Lung (tissue), 17 donors: ENCODE measurements at places on chromosomes 13 and 19. TPM values are rescaled to one million over a fixed set of nuclear protein-coding genes. Genes with fewer than 3 reads are reported as not detected.

The IGFL1 gene
- not detected for polyA plus RNA-seq

The STRN4 gene
- 86.6 TPM for polyA plus RNA-seq

The WTIP gene
- 12.8 TPM for polyA plus RNA-seq

The C1QTNF9B gene
- polyA plus RNA-seq: not detected

The ZNF415 gene
- polyA plus RNA-seq: 3.1 TPM

The ARMC6 gene
- 31.2 TPM for polyA plus RNA-seq

The APOC4 gene
- polyA plus RNA-seq: 0.98 TPM

The OR1M1 gene
- polyA plus RNA-seq: 0.02 TPM

The SLC10A2 gene
- not detected for polyA plus RNA-seq

The MIPEP gene
- 35.1 TPM for polyA plus RNA-seq

The ZNF729 gene
- not detected for polyA plus RNA-seq

The SLC25A41 gene
- polyA plus RNA-seq: 0.43 TPM

The CATSPERD gene
- polyA plus RNA-seq: 8.4 TPM

The PMIS2 gene
- polyA plus RNA-seq: not detected

The APLP1 gene
- 6.5 TPM for polyA plus RNA-seq

- DNase-seq: peak; percentile 76
Measured at GRCh38 chr13:76160961-76161925, 525.1 kb downstream of the LMO7 start.

DNA sequence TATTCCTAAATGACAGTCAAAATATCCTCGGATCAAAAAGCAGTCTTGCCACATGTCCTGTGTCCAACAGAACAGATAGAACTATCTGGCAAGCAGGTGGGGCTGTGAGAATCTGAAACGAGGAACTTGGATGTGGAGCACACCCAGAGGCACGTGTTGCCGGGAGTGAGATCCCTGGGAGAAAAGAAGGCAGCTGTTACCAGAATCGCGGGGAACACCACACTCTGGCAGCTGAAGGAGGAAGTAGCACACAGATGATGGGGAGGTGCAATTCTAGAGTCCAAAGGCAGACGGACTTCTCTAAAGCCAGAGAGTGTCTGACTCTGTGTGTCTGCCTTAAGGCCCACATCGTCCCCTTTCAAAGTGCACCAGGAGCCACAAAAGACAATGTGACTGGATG lies 22.3 kb downstream of the SLC7A1 start:
- no peak for DNase-seq

- DNase-seq: peak; percentile 65
Measured at GRCh38 chr13:41458187-41458760, 924 bp downstream of the RGCC start.

GRCh38 chr19:18284712-18285360 lies 3.4 kb upstream of the JUND start:
- no peak for DNase-seq

DNA sequence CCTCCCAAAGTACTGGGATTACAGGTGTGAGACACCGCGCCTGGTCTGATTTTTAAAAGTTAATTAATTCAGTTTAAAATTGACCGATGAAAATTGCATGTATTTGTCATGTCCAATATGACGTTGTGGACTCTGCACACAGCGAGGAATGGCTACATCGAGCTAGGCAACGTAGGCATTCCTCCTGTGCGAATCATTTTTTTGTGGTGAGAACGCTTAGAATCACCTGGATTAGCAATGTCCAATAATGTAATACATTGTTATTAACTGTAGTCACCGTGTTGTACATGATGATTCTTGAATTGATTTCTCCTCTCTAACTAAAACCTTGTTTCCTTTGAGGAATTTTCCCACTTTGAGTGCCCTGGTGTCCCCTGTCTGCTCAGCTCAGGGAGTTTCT lies 3.4 kb downstream of the LAIR2 start:
- no peak for DNase-seq

- DNase-seq: no peak
Measured at GRCh38 chr19:50874211-50874610, 972 bp downstream of the KLK2 start.

DNA sequence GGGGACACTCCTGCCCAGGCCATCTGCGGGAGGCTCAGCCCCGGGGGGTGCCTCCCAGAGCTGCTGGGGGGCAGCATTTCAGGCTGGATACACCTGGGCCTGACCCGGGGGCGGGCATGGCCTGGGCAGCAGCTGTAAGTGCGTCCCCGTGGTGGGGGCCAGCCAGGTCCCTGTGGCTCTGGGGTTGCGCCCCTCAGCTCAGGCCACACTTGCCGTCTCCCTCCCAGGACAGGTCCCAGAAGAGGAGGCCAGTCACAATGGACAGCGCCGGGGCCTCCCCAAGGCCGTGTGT lies 11.6 kb downstream of the CBARP start:
- no peak for DNase-seq

GRCh38 chr13:77697217-77698103 lies at the start of gene SLAIN1:
Gene SLAIN1, plus strand, starts transcription at chr13:77697687. Its CDS starts 227 bp downstream, at chr13:77697914.
- DNase-seq: peak; percentile 86

DNA sequence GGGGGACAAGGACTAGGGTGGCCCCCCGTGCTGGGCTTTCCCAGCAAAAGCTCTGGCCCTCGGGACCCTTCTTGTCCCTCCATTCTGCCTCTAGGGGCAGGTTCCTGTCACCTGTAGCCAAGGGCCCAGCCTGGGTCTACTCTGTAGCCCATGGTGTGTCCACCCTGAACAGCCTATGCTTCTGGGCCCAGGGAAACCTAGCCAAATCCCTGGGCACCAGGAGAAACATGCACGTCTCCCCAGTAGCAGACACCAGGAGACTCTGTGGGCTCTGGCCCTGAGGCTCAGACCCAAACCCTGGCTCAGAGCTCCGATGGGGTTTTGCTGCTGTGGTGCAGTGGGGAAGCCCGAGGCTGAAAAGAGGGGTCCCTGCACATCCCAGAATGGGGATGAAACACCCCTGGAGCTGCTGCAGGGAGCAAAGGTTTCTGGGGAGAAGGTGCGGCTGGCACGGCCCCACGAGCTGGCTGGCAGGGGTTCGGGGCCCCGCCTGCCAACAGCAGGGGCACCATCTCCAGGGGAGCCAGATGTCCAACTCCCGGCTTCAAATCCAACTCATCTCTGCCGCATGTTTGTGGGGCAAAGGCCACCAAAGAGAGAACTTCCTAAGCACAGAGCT lies 18.2 kb downstream of the CEBPG start:
- DNase-seq: no peak

- no peak for DNase-seq
Measured at GRCh38 chr19:37991841-37992248, 84.8 kb downstream of the SIPA1L3 start.

DNA sequence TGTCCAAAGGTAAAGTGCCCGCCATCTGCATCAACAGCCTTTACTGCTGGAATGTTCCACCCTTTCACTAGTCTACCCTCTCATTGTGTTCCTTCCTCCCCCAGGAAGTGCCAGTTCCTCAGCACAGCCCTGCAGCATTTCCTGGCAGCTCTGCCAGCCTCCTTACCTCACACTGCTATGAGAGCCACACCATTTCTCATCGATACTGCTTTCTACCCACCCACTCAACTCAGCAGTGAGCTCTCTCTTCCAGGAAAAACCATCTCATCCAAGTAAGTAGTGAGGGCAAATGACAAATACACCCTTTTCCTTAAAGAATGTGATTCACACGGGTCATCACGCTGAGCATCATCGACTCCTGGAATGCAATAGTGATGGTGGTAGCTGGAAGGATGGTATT lies 19.8 kb downstream of the UQCRFS1 start:
- DNase-seq: no peak

DNA sequence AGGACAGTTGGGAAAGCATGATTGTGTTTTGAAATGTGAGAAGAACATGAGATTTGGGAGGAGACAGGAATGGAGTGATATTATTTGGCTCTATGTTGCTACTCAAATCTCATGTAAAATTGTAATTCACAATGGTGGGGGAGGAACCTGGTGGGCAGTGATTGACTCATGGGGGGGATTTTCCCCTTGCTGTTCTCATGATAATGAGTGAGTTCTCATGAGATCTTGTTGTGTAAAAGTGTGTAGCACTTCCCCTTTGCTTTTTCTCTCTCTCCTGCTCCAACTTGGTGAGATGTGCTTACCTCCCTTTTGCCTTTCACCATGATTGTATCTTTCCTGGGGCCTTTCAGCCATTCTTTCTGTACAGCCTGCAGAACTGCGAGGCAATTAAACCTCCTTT lies 1261.0 kb upstream of the ATXN8OS start:
- DNase-seq: no peak

GRCh38 chr19:46271481-46272197 lies 25.2 kb upstream of the HIF3A start:
- DNase-seq: no peak

- no peak for DNase-seq
Measured at GRCh38 chr19:41877916-41878905, 1.1 kb downstream of the CD79A start.

DNA sequence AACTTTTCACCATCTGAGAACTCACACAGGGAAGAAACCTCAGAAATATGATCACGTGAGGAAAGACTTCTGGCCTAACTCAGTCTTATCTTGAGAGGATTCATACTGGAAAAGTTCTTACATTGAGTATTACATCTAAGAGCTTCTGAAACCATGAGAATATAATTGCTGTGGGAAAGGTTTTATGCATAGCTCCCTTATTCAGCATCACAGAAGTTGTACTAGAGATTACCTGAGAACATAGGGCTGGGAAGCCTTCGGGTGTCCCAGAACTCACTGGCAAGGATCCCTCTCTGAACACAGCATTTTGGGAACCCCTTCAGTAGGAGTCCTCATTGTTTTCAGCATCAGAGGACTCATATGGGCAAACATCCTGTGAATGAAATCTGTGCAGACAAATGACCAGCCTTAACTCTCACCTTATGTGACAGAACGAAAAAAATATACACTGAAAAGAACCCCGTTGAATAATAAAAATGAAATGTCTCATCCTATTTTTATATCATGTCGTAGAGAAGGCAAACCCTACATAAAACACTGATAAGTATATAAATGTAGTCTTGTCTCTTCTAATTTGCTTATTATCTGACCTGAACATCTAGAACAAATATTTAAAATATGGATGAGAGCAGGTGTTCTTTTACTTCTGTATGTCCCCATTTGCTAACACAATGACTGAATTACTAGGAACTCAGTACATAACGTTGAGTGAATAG lies 14.2 kb downstream of the ZNF274 start:
- peak; percentile 23 for DNase-seq

DNA sequence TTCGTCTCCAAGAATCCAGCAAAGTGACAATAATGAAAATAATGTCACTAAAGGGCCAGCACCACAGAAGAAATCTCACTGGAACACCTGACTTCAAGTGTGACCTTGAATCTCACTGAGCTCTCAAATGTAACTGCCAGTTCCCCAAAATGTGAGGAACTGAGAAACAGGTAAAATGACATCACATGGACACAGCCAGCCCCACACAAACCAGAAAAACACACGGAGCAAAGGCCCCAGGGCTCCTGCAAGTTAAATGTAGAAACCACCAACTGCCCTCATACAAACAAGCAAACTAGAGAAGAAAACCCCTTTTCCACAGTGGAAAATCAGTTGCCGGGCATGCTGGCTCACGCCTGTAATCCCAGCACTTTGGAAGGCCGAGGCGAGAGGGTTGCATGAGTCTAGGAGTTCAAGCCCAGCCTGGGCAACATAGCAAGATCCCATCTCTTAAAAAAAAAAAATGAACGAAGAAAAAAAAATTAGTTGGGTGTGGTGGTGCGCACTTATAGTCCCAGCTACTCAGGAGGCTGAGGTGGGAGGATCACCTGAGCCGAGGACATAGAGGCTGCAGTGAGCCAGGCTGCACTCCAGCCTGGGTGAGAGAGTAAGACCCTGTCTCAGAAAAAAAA lies 8.7 kb upstream of the KANK2 start:
- DNase-seq: no peak

DNA sequence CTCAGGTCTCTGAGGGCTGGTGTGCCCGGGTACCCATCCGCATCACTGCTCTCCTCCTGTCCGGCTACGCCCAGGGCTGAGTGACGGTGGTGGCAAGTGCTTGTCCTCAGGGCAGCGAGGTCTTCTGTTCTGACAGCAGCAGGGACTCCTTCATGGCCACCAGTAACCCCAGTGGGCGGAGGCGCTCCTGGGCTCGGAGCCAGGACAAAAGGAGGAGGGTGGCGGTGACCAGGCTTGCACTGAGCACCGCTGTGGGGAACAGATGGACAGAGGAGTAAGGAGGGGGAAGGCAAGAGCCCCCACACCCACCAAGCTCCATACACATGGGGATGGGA lies 5.8 kb downstream of the CD320 start:
- DNase-seq: no peak

GRCh38 chr19:40584007-40584406 lies 7.3 kb downstream of the SHKBP1 start:
- no peak for DNase-seq

DNA sequence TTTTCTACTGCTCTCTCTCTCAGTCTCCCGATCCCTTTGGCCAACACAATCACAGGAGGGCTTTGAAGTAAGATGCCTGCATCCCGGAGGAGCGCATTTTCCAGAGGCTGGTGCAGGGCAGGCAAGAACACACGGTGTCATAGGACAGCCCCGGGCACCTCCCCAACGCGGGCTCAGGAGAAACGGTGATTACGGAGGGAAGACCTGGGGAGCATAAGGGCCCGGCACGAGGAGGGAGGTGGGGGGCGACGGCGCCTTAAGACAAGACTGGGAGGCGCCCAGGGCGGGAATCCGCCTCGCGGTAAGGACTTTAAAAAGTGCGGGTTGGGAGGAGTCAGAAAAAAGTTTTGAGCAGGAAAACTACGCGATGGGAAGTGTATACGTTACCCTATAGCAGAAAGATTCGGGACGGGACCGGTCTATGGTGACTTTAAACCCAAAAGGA lies 18.7 kb upstream of the ZNF888 start:
- DNase-seq: peak; percentile 32

DNA sequence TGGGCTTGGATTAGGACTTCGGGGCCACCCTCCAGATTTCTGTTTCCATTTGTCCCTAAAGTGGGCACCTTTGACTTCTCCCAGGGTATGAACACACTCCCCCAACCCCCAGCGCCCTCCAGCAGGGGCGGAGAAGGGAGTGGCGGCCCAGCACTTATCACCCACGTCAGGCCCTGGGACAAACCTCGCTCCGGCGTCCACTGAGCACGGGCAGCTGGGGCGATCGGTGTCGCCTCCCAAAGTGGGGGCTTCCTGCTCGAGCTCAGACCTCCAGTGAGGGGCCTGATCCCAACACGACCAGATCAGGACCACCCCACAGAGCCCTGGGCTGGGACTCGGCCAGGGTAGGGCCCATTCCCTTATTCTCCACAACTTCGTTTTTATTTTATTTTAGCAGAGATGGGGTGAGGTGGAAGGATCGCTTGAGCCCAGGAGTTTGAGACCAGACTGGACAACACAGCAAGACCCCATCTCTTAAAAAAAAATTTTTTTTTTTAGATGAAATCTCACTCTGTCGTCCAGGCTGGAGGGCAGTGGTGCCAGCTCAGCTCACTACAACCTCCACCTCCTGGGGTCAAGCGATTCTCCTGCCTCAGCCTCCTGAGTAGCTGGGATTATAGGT lies 3.7 kb upstream of the TCF3 start:
- no peak for DNase-seq

- no peak for DNase-seq
Measured at GRCh38 chr13:79614250-79614918, 133.4 kb downstream of the NDFIP2 start.

GRCh38 chr13:89496478-89496877 lies 1825.3 kb downstream of the SLITRK5 start:
- DNase-seq: no peak

- no peak for DNase-seq
Measured at GRCh38 chr13:110214637-110215036, 92.3 kb downstream of the COL4A1 start.

GRCh38 chr13:71327266-71327665 lies 539.7 kb downstream of the DACH1 start:
- no peak for DNase-seq

GRCh38 chr13:102597029-102597961 lies 509 bp downstream of the TPP2 start:
- peak; percentile 54 for DNase-seq

GRCh38 chr19:50869479-50869878 lies 3.8 kb upstream of the KLK2 start:
- DNase-seq: no peak
